ENCODE measurements at places on chromosomes 11 and 22.

DNA sequence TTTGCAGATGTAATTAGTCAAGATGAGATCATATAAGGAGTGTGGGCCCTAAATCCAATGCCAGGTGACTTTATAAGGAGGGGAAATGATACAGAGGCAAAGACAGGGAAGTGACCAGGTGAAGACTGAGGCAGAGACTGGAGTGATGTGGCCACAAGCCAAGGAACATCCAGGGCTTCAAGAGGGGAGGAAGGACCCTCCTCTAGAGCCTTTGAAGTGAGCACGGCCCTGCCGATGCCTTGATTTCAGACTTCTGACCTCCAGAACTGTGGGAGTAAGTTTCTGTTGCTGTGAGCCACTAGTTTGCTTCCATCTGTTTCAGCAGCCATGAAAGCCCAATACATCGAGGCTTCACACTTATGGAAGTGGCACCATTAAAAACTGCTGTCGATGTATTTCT, 78.7 kb downstream of the SHANK2 start:
- DNase-seq, result no peak

GRCh38 chr11:15920856-15921629, 435.3 kb downstream of the SOX6 start:
- DNase-seq, result peak; percentile 14

DNA sequence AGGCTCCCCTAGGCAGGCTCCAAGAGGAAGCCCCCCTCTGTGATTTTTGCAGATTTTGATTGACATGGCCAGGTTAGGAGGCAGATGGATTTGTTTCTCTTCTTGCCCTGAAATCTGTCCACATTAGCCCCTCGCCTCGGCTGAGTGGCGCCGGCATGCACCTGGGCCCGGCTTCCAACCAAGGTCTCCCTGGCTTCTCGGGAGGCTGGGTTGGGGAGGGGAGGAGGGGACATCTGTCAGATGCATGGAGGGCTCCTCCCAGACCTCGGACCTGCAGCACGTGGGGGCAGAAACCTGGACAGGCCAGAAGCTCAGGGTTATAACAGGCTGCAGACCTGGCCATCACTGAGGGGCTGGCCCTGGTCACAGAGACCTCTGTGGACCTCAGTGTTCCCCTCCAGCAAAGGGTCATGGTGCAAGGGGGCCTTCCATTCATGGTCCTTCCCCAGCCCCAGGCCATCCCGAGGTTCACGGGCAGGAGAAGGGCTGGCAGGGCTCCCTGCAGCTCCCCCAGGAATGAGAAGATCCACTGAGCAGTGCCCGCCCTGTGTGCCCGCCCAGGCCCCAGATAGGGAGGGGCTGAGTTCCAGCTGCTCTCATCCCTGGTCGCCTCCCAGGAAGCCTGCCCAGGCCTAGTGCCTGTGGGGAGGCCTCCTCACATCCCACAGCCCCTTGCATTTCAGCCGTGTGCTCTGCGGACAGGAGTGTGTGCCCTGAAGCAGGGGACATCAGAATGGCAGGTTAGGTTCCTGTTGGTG, 747.8 kb downstream of the BRD1 start:
- no peak for DNase-seq

GRCh38 chr11:119340335-119341221, at the start of gene C1QTNF5:
Gene C1QTNF5 (minus strand): TSS chr11:119340883. CDS start chr11:119340397, 486 bp downstream.
- DNase-seq, result peak; percentile 70

- no peak for DNase-seq
Observed at GRCh38 chr22:46115388-46115678, 35.0 kb upstream of the PPARA start.

DNA sequence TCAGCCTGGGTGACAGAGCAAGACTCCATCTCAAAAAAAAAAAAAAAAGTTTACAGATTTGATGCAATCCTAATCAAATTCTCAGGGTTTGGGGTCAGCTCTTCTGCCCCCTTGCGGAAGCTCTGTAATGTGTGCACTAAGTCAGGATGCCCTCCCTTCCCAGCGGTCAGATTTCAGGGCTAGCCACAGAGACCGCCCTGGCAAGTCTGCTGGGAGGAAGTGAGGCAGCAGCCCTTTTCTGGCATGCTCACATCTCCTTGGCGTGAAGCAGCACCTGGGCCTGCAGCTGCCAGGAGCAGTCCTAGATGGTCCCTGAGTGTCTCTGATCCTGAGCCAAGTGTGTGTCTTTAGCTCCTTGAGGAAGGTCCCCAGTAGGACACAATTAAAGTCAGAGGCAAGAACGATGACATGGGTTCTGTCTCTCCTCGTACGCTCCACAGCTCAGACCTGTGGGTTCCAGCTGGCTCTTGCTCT, 10.9 kb upstream of the APOBEC3C start:
- DNase-seq, result peak; percentile 82

DNA sequence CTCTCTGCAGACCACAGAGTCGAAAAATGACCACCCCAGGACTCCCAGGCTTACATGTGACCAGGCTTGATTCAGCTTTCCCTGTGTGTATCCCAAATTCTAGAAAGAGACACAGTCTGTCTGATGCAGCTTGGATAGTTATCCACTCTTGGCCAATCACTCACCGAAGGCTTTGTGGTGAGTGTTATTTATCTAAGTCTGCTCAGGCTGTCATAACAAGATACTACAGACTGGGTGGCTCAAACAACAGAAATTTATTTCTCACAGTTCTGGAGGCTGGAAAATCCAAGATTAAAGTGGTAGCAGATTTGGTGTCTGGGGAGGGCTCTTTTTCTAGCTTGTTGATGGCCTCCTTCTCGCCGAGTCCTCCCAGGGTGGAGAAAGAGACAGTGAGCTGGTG, 63.2 kb downstream of the ZBTB16 start:
- DNase-seq, result no peak

DNA sequence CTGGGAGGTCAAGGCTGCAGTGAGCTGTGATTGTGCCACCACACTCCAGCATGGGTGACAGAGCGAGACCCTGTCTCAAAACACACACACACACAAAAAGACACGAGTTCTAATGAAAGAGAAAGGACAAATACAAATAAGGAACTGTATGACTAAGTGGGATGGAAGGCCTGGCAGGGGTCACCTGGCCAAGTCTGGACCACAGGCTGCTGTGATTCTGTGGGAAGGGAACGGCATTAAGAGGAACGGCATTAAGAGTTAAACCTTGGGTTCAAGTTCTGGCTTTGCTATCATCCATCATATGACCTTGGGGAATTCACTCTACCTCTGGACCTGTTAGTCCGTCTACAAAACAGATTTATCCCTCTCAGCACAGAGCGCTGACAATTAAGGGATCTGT, 47.7 kb downstream of the LRFN4 start:
- no peak for DNase-seq

DNA sequence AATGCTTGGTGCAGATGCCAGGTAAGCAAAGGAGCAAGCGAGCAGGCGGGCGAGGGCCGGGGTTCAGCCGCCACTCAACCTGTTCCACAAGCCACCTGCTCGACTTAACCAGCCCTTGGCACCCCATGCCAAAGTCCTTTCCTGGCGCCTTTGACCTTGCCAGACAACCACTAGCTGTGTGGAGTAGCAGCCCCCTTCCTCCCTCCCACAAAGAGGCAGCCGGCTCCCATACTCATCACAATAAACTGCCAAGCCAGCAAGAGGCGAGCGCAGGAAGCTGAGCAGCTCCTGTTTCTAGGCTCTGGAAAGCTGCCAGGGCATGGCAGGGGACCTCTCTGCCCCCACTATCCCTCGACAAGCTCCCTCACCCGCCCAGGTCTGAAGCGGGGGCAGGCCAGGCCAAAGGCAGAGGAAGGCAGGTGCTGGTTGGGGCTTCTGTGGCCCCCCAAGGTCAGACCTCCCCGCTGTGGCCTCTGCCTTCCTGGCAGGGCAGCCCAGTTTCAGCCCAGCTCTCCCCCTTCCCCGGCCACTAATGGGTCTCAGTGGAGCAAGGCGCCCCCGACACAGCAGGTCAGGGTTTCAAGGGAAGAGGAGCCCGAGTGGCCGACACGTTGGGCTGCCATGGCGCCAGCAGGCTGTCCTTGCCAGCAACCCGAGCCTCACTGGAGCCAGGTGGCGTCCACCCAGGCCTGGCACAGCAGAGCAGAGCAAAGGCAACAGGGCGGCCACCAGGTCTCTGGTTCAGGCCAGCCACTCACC, 15.3 kb downstream of the MACROD1 start:
- DNase-seq, result no peak

GRCh38 chr11:74284466-74284865, 27.0 kb downstream of the P4HA3 start:
- DNase-seq, result peak; percentile 39

GRCh38 chr11:36131721-36132397, 157.4 kb downstream of the COMMD9 start:
- DNase-seq, result peak; percentile 38
